ENCODE measurements at places on chromosomes 4 and X.

- DNase-seq = no peak
Observed at GRCh38 chr4:180953572-180953971, 1289.6 kb upstream of the TENM3 start.

DNA sequence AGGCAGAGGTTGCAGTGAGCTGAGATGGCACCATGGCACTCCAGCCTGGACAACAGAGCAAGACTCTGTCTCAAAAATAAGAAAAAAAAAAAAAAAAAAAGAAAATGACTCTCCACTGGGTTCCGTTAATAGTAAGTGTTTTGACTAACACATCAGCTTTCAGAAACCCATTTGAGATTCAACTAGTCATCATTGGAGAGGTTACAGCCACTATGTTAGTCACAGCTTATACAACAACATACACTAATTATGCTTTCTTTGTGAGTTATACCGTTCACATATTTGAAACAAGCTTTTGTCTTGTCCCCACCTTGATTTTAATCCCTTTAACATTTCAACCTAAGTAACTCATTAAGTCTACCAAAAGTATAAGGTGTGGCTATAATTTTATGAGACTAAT, 48.2 kb downstream of the HADH start:
- no peak for DNase-seq

- no peak for DNase-seq
Observed at GRCh38 chr4:1822568-1823544, 29.8 kb downstream of the FGFR3 start.

GRCh38 chr4:153018031-153018430, 81.9 kb downstream of the FHDC1 start:
- no peak for DNase-seq

DNA sequence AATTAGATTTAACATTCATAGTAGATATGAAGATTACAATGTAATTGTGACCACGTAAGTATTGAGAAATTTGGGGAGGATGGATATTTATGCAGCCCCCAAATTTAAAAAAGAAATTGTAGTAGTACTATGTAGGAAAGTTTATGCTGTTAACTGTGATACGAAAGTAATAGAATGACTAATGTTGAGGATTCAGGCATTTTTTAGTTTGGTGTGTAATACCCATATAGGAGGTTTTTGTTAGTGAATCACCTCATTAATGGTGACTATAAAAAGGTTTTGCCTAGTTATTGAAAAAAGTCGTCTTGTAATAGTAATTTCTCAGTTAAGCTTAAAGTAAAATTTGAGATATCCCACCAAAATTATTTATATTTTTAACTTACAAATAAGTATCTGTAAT, 67.2 kb downstream of the SMARCAD1 start:
- no peak for DNase-seq

GRCh38 chrX:107571296-107571998, 56.9 kb upstream of the PRPS1 start:
- DNase-seq = no peak

DNA sequence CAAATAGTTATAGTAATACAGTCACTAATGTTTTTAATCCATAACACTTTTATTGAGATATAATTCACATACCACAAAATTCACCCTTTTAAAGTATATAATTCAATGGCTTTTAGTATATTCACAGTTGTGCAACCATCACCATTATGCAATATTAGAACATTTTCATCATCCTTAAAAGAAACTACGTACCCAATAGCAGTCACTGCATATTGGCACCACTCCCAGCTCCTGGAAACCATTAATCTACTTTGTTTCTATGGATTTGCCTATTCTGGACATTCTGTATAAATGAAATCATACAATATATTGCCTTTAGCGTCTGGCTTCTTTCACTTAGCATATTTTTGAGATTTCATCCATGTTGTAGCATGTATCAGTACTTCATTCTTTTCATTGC, 99.3 kb downstream of the AMMECR1 start:
- DNase-seq = no peak

- DNase-seq = no peak
Observed at GRCh38 chrX:13797512-13797911, 19.4 kb downstream of the GPM6B start.

DNA sequence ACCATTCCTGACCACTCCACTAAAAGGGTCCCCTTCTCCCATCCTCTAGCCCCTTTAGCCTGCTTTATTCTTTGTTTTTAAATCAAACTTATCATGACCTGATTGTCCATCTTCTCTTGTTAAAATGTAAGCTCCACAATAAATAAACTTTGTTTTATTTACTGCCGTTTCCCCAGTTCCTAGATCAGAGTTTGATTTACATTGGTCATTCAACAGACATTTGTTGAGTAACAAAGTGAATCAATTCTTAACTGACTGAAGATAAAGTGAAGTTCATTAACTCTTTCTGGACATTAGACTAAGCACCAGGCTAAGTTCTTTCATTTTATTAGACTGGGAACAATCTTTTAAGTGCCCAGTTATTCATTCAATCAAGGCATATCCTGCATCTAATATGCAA, 263.2 kb upstream of the FTHL17 start:
- DNase-seq = no peak

- no peak for DNase-seq
Observed at GRCh38 chrX:39205467-39205866, 404.2 kb downstream of the MID1IP1 start.

- no peak for DNase-seq
Observed at GRCh38 chrX:151359931-151360871, 36.8 kb upstream of the VMA21 start.

- DNase-seq = no peak
Observed at GRCh38 chr4:102387552-102388150, 42.4 kb upstream of the SLC39A8 start.

GRCh38 chr4:100049872-100050271, 99.8 kb upstream of the H2AZ1 start:
- no peak for DNase-seq

DNA sequence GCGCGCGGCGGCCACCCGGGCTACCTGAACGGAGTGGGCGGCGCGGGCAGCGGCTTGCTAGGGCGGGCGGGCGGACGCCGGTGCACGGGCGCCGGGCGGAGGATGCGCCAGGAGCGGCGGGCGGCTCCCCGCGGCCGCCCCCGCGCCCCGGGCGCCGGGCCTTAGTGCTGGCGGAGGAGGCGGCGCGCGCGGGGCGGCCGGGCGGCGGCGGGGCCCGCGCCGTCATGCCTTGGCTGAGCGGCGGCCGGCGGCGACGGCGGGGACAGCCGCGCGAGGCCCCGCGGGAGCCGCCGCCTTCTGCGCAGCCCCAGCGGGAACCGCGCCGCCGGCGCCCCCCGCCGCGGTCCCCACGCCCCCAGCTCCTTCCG, 48.2 kb downstream of the CLDN34 start:
- no peak for DNase-seq

- no peak for DNase-seq
Observed at GRCh38 chrX:13371186-13371585, 51.3 kb upstream of the ATXN3L start.
